Thymus (tissue), 14 donors: ENCODE measurements at places on chromosomes 5 and 9. TPM values are rescaled to one million over a fixed set of nuclear protein-coding genes. Genes with fewer than 3 reads are reported as not detected.

RNF183 gene
- total RNA-seq = 0.24 TPM

MLLT3 gene
- total RNA-seq = 46.2 TPM

GHR gene
- total RNA-seq = 1.8 TPM

TMEM38B gene
- total RNA-seq = 12.7 TPM

RFESD gene
- total RNA-seq = 10.9 TPM

SMIM33 gene
- 0.28 TPM for total RNA-seq

MARCOL gene
- total RNA-seq = not detected

CDKN2A gene
- 1.6 TPM for total RNA-seq

FOXI1 gene
- total RNA-seq = 0.14 TPM

FAM153A gene
- total RNA-seq = 0.19 TPM

NSD1 gene
- 34.1 TPM for total RNA-seq

TMEM232 gene
- 2.0 TPM for total RNA-seq

LCNL1 gene
- 0.19 TPM for total RNA-seq

PAEP gene
- total RNA-seq = 0.38 TPM

PCDHB13 gene
- 0.14 TPM for total RNA-seq

ADAMTS2 gene
- total RNA-seq = 1.4 TPM
